ENCODE measurements at places on chromosomes 12 and 14.

GRCh38 chr12:87469295-87469694 is 559.9 kb downstream of the C12orf50 start:
- H3K27me3 ChIP-seq: no peaks in the 10 kb centered on the region
- H3K27ac ChIP-seq: no peak overlapping the region
- H3K4me3 ChIP-seq: no peak overlapping the region
- no peak for DNase-seq

DNA sequence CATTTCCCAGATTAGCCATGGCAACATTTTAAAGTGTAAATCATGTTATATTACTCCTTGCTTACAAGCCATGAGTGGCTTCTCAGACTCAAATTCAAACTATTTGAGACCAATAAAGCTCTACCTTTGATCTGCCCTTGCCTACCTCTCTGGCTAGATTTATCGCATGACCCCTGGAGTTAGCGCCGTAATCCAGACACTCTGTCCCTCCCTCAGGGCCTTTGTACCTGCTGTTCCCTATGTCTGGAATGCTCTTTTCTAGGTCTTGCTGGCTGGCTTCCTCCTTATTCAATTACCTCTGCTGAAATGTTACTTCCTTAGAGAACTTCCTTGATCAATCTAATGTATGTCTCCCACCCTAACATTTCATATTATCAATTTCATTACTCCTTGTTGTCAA is 16.3 kb downstream of the SIX4 start:
- DNase-seq: no peak
- no peak overlapping the region for H3K27ac ChIP-seq
- H3K36me3 ChIP-seq: no peaks in the 10 kb centered on the region
- no peaks in the 10 kb centered on the region for H3K27me3 ChIP-seq
- no peak overlapping the region for H3K4me3 ChIP-seq

DNA sequence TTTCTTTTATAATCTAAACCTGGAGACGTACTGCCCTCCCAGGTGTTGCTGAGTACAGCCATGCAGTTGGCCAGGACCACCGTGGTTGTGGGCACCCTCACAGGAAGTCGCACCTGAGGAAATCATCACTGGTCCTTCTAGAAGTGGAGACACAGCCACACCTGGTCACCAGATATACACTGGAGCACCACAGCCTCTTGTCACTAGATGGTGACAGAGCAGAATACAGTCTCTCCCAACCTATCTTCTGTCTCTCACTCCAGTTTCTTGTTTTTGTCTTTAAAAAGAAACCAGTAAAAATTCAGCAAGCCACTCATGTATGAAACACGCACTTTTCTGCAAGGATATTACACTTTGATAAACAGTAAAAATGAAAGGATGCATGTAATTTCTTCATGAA is 43.1 kb upstream of the GPHB5 start:
- H3K27me3 ChIP-seq: no peaks in the 10 kb centered on the region
- no peaks in the 10 kb centered on the region for H3K36me3 ChIP-seq
- H3K4me3 ChIP-seq: no peak overlapping the region
- DNase-seq: no peak

- no peaks in the 10 kb centered on the region for H3K27me3 ChIP-seq
- no peak for DNase-seq
- H3K36me3 ChIP-seq: no peaks in the 10 kb centered on the region
- no peak overlapping the region for H3K4me3 ChIP-seq
- H3K4me1 ChIP-seq: peaks cover 6% of the 10 kb centered on the region
These were observed 1.7 kb upstream of the EIF5 start for GRCh38 chr14:103332143-103332919.

GRCh38 chr14:46290706-46291105 is 360.9 kb downstream of the RPL10L start:
- no peak overlapping the region for H3K4me3 ChIP-seq
- H3K36me3 ChIP-seq: no peaks in the 10 kb centered on the region
- H3K27ac ChIP-seq: no peak overlapping the region
- H3K4me1 ChIP-seq: no peaks in the 10 kb centered on the region

DNA sequence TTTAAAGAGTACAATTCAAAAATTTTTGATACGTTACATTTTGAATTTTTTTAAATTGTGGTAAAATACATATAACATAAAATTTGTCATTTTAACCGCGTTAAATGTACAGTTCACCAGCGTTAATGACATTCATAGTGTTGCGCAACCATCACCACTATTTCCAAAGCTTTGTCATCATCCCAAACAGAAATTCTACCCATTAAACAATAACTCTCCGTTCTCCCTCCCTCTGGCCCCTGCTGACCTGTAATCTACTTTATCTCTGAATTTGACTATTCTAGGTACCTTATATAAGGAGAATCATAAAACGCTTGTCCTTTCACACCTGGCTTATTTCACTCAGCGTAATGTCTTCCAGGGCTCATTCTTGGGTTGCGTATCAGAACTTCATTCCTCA is 69.1 kb upstream of the DYNC1H1 start:
- no peaks in the 10 kb centered on the region for H3K4me1 ChIP-seq
- H3K36me3 ChIP-seq: no peaks in the 10 kb centered on the region
- DNase-seq: peak; percentile 1
- no peaks in the 10 kb centered on the region for H3K27me3 ChIP-seq
- H3K27ac ChIP-seq: no peak overlapping the region

DNA sequence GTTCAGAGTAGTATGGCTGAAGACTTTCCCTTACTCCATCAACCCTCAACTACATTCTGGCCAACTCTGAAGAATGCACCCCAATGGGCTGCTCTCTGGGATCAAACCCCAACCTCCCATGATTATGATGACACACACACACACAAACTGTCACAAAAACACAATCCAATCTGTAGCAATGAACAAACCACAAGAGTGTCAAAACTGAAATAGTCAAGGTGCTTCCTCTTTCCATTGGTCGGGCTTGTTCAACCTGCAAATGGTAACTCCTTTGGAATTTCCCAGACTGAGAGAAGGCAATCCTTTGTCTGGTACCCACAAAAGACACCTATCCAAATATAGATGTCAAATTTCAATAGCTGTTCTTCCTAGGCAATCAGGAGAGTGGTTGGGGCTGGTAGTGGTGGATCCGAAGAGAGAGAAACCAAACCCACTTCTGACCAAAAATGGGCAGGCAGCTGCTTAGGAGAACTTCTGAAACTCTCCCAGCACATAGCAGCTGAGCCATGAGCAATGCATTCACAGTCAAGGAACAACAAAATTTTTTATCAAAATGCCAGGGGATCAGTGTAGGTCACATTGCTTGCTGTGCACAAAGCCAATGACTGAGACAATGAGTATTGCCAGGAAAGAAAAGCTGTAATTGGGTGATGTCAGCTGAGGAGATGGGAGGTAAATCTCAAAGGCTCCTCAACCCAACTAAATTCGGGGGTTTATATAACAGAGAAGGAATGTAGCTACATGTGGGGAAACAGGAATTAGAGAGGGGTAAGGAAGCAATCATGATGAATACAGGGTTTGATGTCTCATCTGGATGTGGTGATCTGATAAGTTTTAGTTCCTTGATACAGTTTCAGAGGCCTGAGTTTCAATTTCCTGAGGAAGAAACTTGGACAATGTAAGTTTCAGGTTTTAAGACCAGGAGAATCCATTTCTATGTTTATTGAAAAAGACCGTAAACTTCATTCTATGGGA is 191.4 kb downstream of the KITLG start:
- no peak for DNase-seq
- no peak overlapping the region for H3K27ac ChIP-seq
- H3K27me3 ChIP-seq: no peaks in the 10 kb centered on the region

DNA sequence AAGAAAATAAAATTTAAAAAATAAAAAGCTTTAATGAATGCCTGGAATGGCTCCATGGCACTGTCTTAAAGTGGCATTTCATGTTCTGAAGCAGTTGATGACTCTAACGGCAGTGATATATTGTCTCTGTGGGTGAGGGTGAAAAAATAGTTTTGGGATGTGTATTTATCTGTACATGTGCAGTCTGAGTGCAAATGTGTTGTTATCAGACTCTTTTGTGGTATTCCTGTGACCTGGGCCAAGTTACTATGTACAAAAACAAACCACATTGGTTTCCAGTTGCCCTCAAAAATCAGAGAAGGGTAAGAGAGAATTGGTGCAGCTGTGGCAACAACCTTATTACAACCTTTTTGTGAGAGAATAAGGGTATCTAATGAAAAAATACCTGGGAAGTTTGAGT is 81.7 kb upstream of the CCDC91 start:
- no peaks in the 10 kb centered on the region for H3K36me3 ChIP-seq
- no peak overlapping the region for H3K27ac ChIP-seq
- no peak overlapping the region for H3K4me3 ChIP-seq
- no peak for DNase-seq

DNA sequence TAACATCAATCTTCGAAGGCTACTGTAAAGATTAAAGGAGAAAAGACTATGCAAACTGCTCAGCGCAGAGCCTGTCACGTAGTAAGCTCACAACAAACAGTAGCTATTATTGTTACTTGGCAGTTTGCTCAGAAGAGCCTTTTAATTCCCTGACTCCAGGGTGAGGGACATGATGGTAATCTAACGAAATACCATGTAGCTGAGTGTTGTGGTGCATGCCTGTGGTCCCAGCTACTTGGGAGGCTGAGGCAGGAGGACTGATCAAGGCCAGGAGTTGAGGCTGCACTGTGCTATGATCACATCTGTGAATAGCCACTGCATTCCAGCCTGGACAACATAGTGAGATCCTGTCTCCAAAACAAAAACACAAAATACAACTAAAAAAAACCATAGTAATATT is 22.8 kb downstream of the HEBP1 start:
- no peak for DNase-seq
- no peak overlapping the region for H3K4me3 ChIP-seq
- no peaks in the 10 kb centered on the region for H3K27me3 ChIP-seq
- no peak overlapping the region for H3K27ac ChIP-seq

DNA sequence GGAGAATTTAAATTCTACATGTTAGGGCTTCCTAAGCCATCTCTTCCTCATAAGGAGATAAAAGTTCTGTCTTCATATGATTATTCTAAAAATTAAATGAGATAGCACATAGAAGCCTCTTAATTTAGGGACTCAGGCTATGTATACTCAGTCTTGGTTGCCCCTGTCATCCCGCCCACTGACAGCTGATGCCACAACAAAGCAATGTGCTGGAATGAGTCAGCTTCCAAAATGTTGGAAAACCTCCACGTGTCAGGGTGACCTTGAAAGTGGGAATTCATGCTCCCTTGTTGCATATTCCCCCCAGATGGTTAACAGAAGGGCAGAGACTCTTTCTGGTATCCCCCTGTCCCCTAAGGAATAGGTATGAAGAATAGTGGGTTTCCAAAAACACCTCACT is 238.0 kb upstream of the DDHD1 start:
- no peak overlapping the region for H3K4me3 ChIP-seq
- DNase-seq: peak; percentile 22
- no peaks in the 10 kb centered on the region for H3K27me3 ChIP-seq

GRCh38 chr14:20436363-20436755 is 393 bp upstream of the KLHL33 start:
- H3K27me3 ChIP-seq: no peaks in the 10 kb centered on the region
- H3K27ac ChIP-seq: no peak overlapping the region

- H3K4me1 ChIP-seq: peaks cover 8% of the 10 kb centered on the region
- no peak overlapping the region for H3K4me3 ChIP-seq
- no peak for DNase-seq
- no peaks in the 10 kb centered on the region for H3K27me3 ChIP-seq
- no peak overlapping the region for H3K27ac ChIP-seq
- no peaks in the 10 kb centered on the region for H3K36me3 ChIP-seq
These were observed 219.1 kb downstream of the ZFP36L1 start for GRCh38 chr14:68573722-68574121.

DNA sequence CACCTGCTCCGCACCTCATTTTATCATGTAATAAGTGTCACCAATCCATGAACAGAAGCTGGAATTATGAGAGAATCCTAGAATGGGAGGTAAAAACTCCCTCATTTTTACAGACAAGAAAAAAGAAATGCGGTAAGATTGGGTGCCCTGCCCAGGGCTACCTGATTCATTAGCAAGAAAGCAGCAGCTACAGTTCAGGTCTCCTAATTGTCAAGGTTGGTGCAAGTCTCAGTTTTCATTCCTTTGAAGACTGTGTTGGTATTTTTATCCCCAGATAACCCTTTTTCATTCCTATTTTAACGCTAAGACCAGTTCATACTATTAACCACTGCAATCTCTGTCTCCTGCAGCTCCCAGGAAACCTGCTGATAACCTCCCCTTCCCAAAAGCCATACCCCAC is 6.9 kb downstream of the DUSP6 start:
- no peak overlapping the region for H3K4me3 ChIP-seq
- DNase-seq: no peak
- H3K27me3 ChIP-seq: no peaks in the 10 kb centered on the region
- no peaks in the 10 kb centered on the region for H3K4me1 ChIP-seq
- no peaks in the 10 kb centered on the region for H3K36me3 ChIP-seq

GRCh38 chr14:90533591-90534021 is 136.8 kb downstream of the CALM1 start:
- no peak overlapping the region for H3K27ac ChIP-seq
- peaks cover 8% of the 10 kb centered on the region for H3K4me1 ChIP-seq
- H3K27me3 ChIP-seq: no peaks in the 10 kb centered on the region
- H3K36me3 ChIP-seq: no peaks in the 10 kb centered on the region
- H3K4me3 ChIP-seq: no peak overlapping the region

DNA sequence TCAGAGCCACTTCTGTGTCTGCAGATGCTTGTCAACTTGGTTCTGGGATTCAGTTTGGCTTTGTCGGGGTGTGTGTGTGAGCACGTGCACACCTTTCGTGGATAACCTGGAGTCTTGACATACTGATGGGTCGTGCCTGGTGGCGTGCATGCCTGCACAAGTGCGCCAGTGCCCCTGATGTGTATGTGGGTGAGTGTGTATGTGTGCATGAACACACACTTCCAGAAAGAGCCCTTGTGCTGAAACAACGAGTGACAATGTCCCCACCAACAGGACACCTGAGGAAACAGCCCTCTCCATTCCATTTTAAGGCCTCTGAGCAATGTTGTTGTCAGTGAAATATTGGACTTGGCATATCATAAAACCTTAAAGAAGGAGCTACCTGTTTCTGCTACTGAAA is 53.9 kb downstream of the SMUG1 start:
- no peaks in the 10 kb centered on the region for H3K27me3 ChIP-seq
- no peak overlapping the region for H3K4me3 ChIP-seq
- no peaks in the 10 kb centered on the region for H3K36me3 ChIP-seq

DNA sequence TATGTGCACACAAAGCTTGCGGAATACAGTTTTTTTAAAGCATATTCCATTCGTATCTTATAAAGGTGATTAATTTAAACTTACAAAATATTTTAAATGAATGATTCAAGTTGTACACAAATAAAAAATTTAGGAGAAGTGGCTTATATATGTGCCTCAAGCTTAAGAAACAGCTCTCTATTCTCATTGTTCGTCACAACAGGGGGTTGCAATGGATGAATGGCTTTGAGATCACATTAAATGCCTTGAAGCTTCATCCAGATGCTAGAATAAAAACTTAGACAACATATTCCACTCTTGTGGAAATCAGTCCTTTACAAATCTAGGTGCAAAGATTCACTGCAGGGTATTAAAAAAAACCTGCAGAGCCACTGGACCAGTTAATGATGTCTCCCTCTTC is 303.9 kb upstream of the LRFN5 start:
- H3K4me1 ChIP-seq: no peaks in the 10 kb centered on the region
- H3K27me3 ChIP-seq: no peaks in the 10 kb centered on the region
- H3K36me3 ChIP-seq: no peaks in the 10 kb centered on the region
- DNase-seq: no peak

- H3K4me1 ChIP-seq: peaks cover 7% of the 10 kb centered on the region
- H3K27ac ChIP-seq: peak overlapping the region; percentile 60
- H3K27me3 ChIP-seq: no peaks in the 10 kb centered on the region
- H3K36me3 ChIP-seq: no peaks in the 10 kb centered on the region
- DNase-seq: peak; percentile 78
These were observed 1.8 kb downstream of the GLI1 start for GRCh38 chr12:57461276-57461916.
